Activated T-cell treated with anti-CD3 and anti-CD28 coated beads, Interleukin-2, amount 50 U/mL, for 72 hours (primary cell): ENCODE measurements at places on chromosomes 2 and 18. TPM values are rescaled to one million over a fixed set of nuclear protein-coding genes. Genes with fewer than 3 reads are reported as not detected.

The SERPINB11 gene
- not detected for total RNA-seq

The ST6GAL2 gene
- not detected for total RNA-seq

The HOXD9 gene
- total RNA-seq = not detected

The RABL2A gene
- total RNA-seq = 11.4 TPM

The IL37 gene
- not detected for total RNA-seq

The SPEG gene
- 6.9 TPM for total RNA-seq

The ZNF396 gene
- total RNA-seq = 3.8 TPM

The ASAP2 gene
- total RNA-seq = 0.10 TPM

The RNF25 gene
- 18.5 TPM for total RNA-seq

The SLC9A4 gene
- total RNA-seq = 0.14 TPM

The C1QL2 gene
- not detected for total RNA-seq

The SMYD1 gene
- not detected for total RNA-seq

The ABCG5 gene
- total RNA-seq = not detected

The CHRNA1 gene
- total RNA-seq = not detected

The MTHFD2 gene
- 624 TPM for total RNA-seq

The DCDC2C gene
- total RNA-seq = not detected

The FEV gene
- total RNA-seq = not detected

The KCNG2 gene
- total RNA-seq = not detected

The ZBTB7C gene
- not detected for total RNA-seq

The SLC40A1 gene
- 5.0 TPM for total RNA-seq

The EPC2 gene
- total RNA-seq = 37.2 TPM

The MTCL1 gene
- total RNA-seq = 0.38 TPM

The NT5C1B gene
- not detected for total RNA-seq

The MC4R gene
- not detected for total RNA-seq

The DYSF gene
- total RNA-seq = 0.77 TPM

The REG1B gene
- not detected for total RNA-seq

The PPP1R1C gene
- not detected for total RNA-seq

The DLX1 gene
- 0.24 TPM for total RNA-seq

The CD226 gene
- total RNA-seq = 73.7 TPM

The IL36B gene
- not detected for total RNA-seq

The LYPD1 gene
- not detected for total RNA-seq

The PHOSPHO2 gene
- 4.4 TPM for total RNA-seq

The CTLA4 gene
- total RNA-seq = 254 TPM

The COL3A1 gene
- total RNA-seq = not detected

The RIF1 gene
- 50.4 TPM for total RNA-seq

The OR6B2 gene
- total RNA-seq = not detected

The EVX2 gene
- total RNA-seq = not detected

The CD8B gene
- total RNA-seq = 71.2 TPM

The ATP6V1C2 gene
- not detected for total RNA-seq

The RSAD2 gene
- 5.4 TPM for total RNA-seq

The ATP5MC3 gene
- 210 TPM for total RNA-seq

The TACR1 gene
- not detected for total RNA-seq

The ZAP70 gene
- 190 TPM for total RNA-seq

The PAIP2B gene
- total RNA-seq = 5.3 TPM

The RAPGEF4 gene
- total RNA-seq = 0.65 TPM

The GPR55 gene
- 9.8 TPM for total RNA-seq
